Upper lobe of left lung (tissue), 6 donors: ENCODE measurements at places on chromosomes 12 and 14. TPM values are rescaled to one million over a fixed set of nuclear protein-coding genes. Genes with fewer than 3 reads are reported as not detected.

Gene ARMH4
- 1.1 TPM for total RNA-seq

Gene KRT71
- total RNA-seq, result not detected

Gene LRTM2
- not detected for total RNA-seq

Gene PTPRO
- 10.5 TPM for total RNA-seq

Gene NR1H4
- 0.20 TPM for total RNA-seq

GRCh38 chr12:93902736-93903562, 225.8 kb downstream of the CRADD start:
- H3K4me3 ChIP-seq, result no peak overlapping the region
- DNase-seq, result no peak
- H3K36me3 ChIP-seq, result no peaks in the 10 kb centered on the region
- H3K27ac ChIP-seq, result no peak overlapping the region
- no peaks in the 10 kb centered on the region for H3K27me3 ChIP-seq
- no peaks in the 10 kb centered on the region for H3K4me1 ChIP-seq

GRCh38 chr12:14618983-14619382, 51.3 kb upstream of the PLBD1 start:
- H3K27ac ChIP-seq, result no peak overlapping the region
- no peak overlapping the region for H3K4me3 ChIP-seq
- no peaks in the 10 kb centered on the region for H3K4me1 ChIP-seq

DNA sequence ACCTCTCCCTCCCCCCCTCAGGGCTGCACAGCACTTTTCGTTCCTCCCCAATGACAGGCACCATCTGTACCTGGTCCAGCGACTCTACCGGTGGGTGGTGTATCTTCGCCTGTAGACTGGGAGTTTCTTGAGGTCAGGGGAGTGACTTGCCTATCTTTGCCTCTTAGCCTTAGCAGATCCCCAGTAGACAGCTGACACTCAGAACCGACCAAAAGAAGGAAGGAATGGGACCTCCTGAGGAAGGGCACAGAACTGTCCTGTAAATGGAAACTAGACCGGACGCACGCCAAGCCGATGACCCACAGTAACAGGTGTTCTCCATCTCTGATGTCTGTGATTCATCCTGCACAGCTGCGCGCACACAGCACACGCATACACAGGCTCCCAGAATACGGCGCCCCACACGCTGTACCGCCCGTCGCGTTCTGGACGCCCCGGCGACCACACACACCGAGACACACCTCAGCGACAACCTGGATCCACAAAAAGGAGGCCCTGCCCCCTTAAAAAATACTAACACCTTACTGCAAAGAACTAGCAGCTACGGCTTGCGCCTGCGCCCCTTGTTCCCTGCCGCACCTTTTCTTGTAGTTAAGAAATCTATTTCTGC, 673 bp upstream of the TTC9 start:
- no peak overlapping the region for H3K27ac ChIP-seq
- peak; percentile 66 for DNase-seq
- H3K27me3 ChIP-seq, result peaks cover 12% of the 10 kb centered on the region

- no peaks in the 10 kb centered on the region for H3K36me3 ChIP-seq
- no peaks in the 10 kb centered on the region for H3K27me3 ChIP-seq
- no peak overlapping the region for H3K27ac ChIP-seq
- DNase-seq, result no peak
- H3K4me3 ChIP-seq, result no peak overlapping the region
- no peaks in the 10 kb centered on the region for H3K4me1 ChIP-seq
These were observed 2.3 kb downstream of the KRT85 start for GRCh38 chr12:52364901-52365489.

GRCh38 chr12:89882050-89882449, 173.4 kb upstream of the ATP2B1 start:
- no peaks in the 10 kb centered on the region for H3K4me1 ChIP-seq
- DNase-seq, result no peak
- no peak overlapping the region for H3K4me3 ChIP-seq
- H3K27ac ChIP-seq, result no peak overlapping the region

DNA sequence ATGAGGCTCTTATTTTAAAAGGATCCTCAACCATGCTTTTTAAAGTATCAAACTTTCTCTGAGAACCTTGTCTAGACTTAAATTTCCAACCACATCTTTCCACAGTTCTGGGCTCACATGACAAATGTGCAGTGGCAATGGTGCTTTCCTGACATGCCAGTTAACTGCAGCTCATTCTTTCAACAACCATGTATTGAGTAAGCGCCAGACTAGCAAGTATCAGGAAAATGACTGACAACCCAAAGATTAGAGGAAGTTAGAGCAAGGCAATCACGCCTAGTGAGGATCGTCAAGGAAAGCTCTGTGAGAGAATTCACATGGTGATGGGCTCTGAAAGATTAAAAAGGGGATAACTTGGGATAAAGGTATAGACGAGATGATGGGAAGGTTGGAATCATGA, 35.8 kb downstream of the FLVCR2 start:
- no peak overlapping the region for H3K4me3 ChIP-seq
- H3K27ac ChIP-seq, result no peak overlapping the region

DNA sequence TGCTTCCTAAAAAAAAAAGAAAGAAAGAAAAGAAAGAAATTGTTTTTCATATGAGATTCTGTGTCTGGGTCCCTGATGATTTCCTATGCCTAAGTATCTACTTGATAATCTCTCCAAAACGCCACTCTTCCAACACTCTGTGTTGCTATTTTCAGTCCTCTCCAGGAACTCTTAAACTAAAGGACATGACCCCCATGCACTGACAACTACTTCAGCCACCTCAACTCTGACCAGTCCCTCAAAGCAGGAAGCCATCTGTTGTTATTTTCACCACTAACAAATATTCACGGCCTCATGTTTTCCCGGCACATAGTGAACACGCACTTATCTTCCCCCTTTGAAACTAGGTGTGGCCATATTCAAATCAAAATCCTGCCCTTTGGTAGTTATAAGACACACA, 259.3 kb downstream of the PPFIA2 start:
- H3K27me3 ChIP-seq, result no peaks in the 10 kb centered on the region
- no peak overlapping the region for H3K4me3 ChIP-seq
- DNase-seq, result no peak
- no peaks in the 10 kb centered on the region for H3K4me1 ChIP-seq
- no peaks in the 10 kb centered on the region for H3K36me3 ChIP-seq

DNA sequence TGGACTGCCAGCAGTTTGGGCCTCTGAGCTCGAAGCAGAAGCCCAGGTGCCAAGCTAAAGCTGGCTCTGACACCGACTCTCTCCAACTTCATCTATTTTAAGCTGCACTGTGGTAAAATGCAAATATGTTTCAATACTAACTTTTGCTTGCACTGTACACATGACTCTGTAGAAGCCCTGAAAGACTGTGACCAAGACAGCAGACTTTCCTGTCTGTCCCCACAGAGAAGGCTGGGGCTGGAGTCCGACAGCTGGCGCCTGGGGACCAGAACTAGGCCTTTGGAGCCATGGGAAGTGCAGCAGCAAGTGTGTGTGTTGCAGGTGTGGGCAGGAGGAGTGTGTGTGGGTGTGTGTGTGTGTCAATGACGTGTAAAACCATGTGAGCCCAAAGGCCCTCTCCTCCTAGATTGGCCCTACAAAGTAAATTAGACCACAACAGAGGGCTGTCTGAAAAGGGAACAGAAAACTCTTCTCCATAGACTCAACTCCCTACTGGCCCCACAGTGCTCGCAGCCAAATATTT, 16.4 kb upstream of the RAB35 start:
- H3K36me3 ChIP-seq, result peaks cover 100% of the 10 kb centered on the region
- no peak for DNase-seq
- no peak overlapping the region for H3K4me3 ChIP-seq
- no peak overlapping the region for H3K27ac ChIP-seq

- peaks cover 24% of the 10 kb centered on the region for H3K4me1 ChIP-seq
- no peaks in the 10 kb centered on the region for H3K36me3 ChIP-seq
- H3K27me3 ChIP-seq, result no peaks in the 10 kb centered on the region
- H3K4me3 ChIP-seq, result peak overlapping the region; percentile 92
- no peak for DNase-seq
- H3K27ac ChIP-seq, result peak overlapping the region; percentile 87
These were observed 471 bp downstream of the MTRFR start for GRCh38 chr12:123233505-123234308.

GRCh38 chr12:25717552-25717951, 164.5 kb upstream of the LMNTD1 start:
- no peak overlapping the region for H3K4me3 ChIP-seq
- H3K27ac ChIP-seq, result no peak overlapping the region
- H3K27me3 ChIP-seq, result no peaks in the 10 kb centered on the region
- H3K36me3 ChIP-seq, result no peaks in the 10 kb centered on the region

- no peak for DNase-seq
- H3K4me1 ChIP-seq, result no peaks in the 10 kb centered on the region
- no peaks in the 10 kb centered on the region for H3K36me3 ChIP-seq
- H3K27ac ChIP-seq, result no peak overlapping the region
- H3K4me3 ChIP-seq, result no peak overlapping the region
These were observed 1238.5 kb downstream of the SLC16A7 start for GRCh38 chr12:60834372-60834771.

DNA sequence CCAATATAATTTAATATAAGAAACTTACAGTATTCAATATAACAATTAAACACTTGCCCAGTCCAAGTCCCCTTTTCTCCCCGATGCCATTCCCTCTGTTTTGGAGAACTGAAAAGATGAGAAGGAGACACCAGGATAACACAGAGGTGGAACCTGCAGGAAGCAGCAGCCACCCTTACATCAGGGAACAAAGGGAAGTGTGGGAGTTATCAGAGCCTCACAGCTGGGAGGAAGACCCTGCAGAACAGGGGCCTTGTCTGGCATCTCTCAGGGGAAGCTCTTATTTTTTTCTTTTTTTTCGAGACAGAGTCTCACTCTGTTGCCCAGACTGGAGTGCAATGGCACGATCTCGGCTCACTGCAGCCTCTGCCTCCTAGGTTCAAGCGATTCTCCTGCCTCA, 52.6 kb downstream of the CALM1 start:
- no peak overlapping the region for H3K27ac ChIP-seq
- H3K27me3 ChIP-seq, result no peaks in the 10 kb centered on the region

GRCh38 chr14:100653409-100653808, 66.2 kb upstream of the BEGAIN start:
- DNase-seq, result no peak
- H3K4me1 ChIP-seq, result peaks cover 4% of the 10 kb centered on the region
- H3K4me3 ChIP-seq, result no peak overlapping the region
- H3K27ac ChIP-seq, result no peak overlapping the region
- H3K27me3 ChIP-seq, result peaks cover 18% of the 10 kb centered on the region

- H3K27me3 ChIP-seq, result no peaks in the 10 kb centered on the region
- DNase-seq, result no peak
- no peak overlapping the region for H3K4me3 ChIP-seq
- H3K27ac ChIP-seq, result no peak overlapping the region
These were observed 376.4 kb upstream of the DDHD1 start for GRCh38 chr14:53529519-53529918.

DNA sequence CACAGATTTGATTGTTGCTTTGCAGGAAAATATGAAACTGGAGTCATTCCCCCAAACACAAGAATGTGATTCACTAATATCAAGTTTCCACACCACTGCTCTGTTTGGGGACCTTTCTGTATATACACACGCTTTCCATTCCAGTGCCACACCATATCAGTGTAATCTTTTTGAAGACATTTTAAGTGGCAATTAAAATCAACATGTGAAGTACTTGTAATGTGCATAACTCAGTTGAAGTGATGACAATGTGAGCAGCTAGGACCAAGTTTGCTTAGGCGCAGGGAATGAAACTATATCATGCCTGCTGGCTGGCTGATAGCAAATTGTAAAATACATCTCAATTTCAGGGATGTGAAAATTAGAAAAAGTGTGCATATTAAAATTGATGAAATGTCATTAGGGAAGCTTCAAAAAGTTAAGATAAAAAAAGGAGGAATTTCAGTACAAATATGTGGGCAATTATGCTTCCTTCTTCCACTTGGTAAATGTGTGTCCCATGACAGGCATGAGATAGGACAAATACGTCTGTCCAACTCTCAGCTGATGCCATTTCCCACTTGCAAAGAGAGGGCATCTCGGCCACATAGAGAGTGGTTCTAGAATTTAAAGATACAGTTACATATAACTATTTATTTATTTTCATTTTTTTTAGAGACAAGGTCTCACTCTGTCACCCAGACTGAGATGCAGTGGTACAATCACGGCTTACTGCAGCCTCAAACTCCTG, 43.7 kb downstream of the HSPB8 start:
- H3K36me3 ChIP-seq, result no peaks in the 10 kb centered on the region
- DNase-seq, result no peak
- H3K27me3 ChIP-seq, result no peaks in the 10 kb centered on the region

DNA sequence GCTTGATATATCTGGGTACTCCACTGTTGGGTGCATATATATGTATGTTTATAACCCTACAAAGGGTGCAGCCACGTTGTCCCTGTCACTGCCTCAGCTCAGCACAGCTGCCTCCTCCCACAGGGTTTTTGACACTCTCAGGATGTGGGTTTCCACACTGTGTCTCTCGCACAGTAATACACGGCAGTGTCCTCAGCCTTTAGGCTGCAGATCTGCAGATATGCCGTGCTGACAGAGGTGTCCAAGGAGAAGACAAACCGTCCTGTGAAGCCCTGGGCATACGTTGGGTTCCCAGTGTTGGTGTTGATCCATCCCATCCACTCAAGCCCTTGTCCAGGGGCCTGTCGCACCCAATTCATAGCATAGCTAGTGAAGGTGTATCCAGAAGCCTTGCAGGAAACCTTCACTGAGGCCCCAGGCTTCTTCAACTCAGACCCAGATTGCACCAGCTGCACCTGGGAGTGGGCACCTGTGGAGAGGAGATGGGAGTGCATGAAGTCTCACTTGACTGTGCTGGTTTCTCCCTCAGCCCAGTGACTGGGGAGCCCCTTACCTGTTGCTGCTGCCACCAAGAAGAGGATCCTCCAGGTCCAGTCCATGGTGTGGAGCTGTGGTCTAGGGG, 498.7 kb downstream of the TMEM121 start:
- no peak for DNase-seq
- no peaks in the 10 kb centered on the region for H3K36me3 ChIP-seq
- H3K27ac ChIP-seq, result no peak overlapping the region
- H3K27me3 ChIP-seq, result no peaks in the 10 kb centered on the region
- H3K4me3 ChIP-seq, result no peak overlapping the region
- H3K4me1 ChIP-seq, result peaks cover 2% of the 10 kb centered on the region

- H3K27ac ChIP-seq, result peak within 1 kb of the TSS; percentile 23
- peak; percentile 84 for DNase-seq
- no peaks in the 10 kb centered on the region for H3K36me3 ChIP-seq
- peaks cover 4% of the 10 kb centered on the region for H3K27me3 ChIP-seq
- H3K4me1 ChIP-seq, result peaks cover 4% of the 10 kb centered on the region
These were observed at the start of gene TMEM233 for GRCh38 chr12:119593578-119594398. TMEM233 (plus strand) TSS chr12:119593774; CDS start chr12:119593849, 75 bp downstream.

DNA sequence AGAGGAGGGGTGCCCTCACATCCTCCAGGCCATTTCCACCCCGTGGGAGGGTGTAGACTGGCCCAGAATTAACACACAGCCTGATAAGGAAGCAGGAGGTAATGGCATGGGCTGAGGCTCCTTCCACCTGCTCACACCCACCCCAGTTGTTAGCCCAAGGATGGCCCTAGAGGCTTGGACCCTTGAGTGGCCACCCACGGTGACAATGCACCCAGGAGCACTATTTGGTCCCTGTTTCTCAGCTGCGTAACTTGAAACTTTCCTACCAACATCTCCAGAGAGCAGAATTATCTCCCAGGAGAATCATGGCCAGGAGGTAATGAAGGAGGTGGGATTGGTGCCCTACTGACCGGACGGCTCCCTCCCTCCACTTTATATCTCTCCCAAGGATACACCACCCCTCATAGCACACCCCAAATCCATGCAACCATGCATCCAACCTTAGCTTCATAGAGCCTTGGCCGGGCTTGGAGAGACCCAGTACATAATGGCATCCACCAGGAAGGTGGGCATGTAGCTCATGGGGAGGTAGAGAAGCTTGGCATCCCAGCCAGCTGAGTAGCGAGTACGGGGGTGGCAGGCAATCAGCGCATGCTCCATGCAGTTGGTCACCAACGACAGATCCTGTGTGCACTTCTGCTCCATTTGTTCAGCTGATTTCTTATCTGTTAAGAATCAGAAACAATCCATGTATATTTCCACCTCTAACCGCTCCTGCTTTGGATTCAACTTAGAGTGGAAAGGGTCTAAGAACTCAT, 5.6 kb downstream of the RDH16 start:
- no peak for DNase-seq
